COR-L47 (cell line): ENCODE measurements at places on chromosomes 7 and 10.

DNA sequence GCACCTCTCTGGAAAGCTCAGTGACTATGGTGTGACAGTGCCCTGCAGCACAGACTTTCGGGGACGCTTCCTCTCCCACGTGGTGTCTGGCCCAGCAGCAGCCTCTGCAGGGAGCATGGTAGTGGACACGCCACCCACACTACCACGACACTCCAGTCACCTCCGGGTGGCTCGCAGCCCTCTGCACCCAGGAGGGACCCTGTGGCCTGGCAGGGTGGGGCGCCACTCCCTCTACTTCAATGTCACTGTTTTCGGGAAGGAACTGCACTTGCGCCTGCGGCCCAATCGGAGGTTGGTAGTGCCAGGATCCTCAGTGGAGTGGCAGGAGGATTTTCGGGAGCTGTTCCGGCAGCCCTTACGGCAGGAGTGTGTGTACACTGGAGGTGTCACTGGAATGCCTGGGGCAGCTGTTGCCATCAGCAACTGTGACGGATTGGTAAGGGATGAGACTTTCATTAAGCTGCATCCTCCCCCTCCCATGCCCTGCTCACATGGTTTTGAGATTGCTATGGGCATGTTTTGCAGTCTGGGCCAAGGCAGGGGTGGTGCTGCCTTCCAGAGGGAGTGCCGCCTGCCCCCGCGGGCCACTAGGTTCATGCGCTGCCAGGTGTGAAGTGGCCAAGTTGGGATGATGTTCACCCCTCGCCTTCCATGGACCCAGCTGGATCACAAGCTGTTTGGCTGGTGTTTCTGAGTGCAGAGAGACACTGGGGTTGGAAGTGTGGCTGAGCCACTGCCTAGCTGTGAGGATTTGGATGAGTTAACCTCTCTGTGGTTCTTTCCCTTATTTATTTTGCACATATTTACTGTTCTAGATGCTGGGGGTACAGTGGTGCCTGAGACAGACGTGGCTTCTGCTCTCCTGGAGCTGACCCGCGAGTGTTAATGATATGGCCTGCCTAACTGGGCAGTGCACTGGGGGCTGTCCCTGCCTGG lies 2.5 kb downstream of the ADAMTS14 start:
- DNase-seq: no peak

- DNase-seq: no peak
These were observed 51.5 kb downstream of the DOCK4 start for GRCh38 chr7:112154690-112155089.

GRCh38 chr7:63039882-63040281 lies 958.8 kb upstream of the ZNF722 start:
- DNase-seq: no peak

DNA sequence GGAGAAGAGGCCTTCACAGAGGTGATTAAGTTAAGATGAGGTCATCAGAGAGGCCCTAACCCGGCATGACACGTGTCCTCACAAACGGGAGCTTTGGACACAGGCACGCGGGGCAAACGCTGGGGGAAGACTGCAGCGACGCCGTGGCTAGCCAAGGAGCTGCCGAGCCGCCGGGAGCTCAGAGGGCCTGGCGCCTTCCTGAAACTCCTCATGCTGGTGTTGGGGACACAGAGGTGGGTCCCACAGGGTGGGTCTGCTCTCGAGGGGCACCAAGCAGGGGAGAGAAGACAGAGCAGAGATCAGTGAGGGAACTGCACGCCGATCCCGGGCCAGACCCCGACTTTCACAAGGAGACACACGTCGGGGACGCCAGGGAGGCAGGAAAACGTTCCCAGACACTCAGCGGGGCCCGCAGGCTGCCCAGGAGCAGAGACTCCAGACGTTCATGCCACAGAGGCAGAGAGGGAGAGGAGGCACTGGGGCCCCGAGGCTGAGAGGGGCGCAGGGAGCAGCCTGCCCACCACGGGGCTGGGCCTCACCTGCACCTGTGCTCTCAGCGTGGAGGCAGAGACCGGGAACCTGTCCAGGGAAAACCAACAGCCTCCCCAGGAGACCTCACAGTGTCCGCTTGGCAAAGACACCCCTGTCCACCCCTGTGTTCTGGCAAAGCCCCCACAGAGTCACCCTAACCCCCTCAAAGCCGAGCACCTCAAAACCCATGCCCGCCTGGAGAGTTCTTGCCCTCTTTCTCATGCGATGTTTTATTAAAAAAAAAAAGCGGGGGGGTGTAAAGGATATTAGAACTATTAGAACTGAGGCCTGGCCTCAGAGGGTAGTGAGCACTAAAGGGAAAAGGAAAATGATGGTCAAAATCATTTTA lies 103.8 kb downstream of the PDGFA start:
- no peak for DNase-seq

DNA sequence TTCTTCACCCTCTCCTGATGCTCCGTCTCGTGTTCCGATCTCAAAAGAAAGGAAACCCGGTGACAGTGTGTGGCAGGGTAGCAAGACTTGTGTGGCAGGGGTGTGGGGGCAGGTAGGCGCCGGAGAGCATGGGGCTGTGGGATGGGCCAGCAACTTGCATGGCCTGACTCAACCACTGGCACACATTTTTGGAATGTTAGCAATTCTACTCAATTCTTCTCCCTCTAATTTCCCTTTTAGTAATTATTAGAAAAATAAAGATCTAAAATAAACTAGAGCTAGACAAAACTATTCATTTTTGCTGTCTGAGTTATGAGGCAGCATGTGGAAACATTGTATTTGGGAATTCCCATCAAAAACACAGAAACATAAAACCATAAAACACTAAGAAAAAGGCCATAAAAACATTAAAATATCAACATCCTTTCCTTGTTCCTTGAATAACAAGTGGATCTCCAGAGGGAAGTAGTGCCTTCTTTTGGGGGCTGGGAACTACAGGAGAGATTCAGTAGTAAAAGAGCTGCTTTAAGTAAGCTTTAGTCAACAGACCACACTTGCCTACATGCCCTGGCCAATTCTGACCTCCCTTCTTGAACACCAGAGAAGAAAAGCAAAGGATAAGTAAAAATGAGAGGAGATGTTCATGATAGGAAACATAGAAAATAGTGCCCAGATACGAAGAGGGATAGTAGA lies 21.8 kb downstream of the SEMA3C start:
- no peak for DNase-seq

- peak; percentile 91 for DNase-seq
These were observed 200.4 kb upstream of the NFE2L3 start for GRCh38 chr7:25951414-25952260.

GRCh38 chr10:127142136-127142535 lies 54.3 kb downstream of the INSYN2A start:
- no peak for DNase-seq

GRCh38 chr7:2446676-2447075 lies 29.5 kb downstream of the GRIFIN start:
- no peak for DNase-seq

- DNase-seq: no peak
These were observed 58.9 kb downstream of the TMEM270 start for GRCh38 chr7:73919694-73920375.

DNA sequence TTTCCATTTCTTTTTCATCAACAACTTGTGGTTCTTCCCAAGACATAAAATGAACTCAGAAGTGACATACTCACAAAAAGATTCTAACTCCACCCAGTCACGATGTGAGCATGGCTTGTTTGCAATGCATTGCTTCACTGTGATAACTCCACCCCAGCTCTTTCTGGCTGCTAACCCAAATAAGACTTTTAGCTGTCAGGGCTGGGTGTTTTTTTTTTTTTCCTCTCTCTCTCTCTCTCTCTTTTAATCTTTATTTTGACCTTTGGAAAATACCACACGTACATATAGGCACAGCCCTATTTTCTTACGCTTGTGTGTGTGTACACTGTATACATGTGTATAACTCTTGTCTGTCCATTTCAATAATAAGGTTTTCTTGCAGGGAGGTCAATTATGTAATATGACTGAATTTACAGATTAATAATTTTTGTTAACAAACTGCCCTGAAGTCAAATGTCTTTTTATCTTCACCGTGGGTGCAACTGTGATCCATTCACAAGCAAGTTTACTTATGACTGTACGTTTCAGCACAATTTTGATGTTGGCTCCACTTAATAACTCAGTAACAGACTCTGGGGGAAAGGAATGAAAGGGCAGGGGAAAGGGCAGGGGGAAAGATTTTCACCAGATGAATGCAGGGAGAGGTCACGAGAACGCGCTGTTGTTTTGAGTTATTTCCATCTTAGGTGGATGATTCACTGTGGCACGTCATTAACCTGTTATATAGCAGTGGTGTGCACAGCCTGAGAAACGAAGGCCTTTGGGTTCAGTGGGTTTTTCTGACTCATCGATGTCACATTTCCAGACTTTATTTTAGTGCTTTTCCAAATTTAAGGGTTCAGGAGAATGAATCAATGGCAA lies 49.1 kb downstream of the APBB1IP start:
- DNase-seq: no peak

DNA sequence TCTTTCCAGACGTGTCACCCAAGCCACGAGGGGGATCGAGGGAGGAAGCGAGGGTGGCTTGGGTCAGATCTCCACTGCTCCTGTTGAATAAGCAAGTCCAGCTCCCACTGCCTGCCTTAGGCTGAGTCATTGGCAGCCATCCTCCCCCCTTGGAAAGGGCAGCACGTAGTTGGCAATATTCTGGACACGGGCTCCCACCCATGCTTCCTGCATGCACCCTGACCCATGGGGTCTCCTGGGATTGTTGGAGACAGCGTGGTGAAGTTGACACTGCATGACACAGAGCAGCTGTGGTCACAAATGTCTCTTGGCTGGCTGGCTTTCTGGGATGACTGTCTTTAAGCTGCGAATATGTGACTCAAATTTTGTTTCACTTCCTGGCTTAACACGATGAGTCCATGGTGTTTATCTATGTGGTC lies 11.2 kb downstream of the BTBD16 start:
- no peak for DNase-seq

- DNase-seq: no peak
These were observed 26.4 kb downstream of the SLC35B4 start for GRCh38 chr7:134290286-134290685.

DNA sequence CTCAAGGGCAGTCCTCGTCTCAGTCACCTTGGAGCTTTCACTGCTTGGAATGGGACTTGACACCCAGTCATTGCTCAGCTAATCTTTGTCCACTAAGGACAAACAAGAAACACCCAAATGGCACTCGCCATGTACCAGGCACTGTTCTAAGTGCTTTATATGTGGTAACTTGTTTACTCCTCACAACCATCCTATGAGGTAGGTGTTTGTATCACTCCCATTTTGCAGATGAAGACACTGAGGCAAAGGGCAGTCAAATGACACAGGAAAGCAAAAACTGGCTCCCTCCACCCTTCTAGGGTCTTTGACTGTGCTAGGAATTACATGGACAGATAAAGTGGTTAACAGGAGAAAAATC lies 24.7 kb downstream of the DNAJB12 start:
- no peak for DNase-seq

- no peak for DNase-seq
These were observed 8.3 kb upstream of the ASIC3 start for GRCh38 chr7:151039850-151040548.

DNA sequence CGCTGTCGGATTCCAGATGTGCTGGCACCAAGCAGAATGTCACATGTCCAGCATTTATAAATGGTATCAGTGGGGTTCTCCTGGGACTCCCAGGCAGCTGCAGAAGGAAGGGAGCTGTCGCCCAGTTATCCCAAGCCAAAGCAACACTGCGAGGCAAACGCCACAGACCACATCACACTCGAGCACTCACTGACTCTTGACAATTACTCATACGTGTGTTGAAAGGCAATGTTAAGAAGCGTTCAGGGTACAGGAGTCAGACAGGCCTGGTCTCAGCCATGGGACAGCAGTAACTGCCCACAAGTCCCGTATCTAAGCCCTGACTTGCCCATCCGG lies 113.4 kb downstream of the DIP2C start:
- DNase-seq: no peak

GRCh38 chr7:55140221-55140940 lies 121.6 kb downstream of the EGFR start:
- DNase-seq: no peak

GRCh38 chr10:78898341-78899097 lies 170.2 kb upstream of the ZMIZ1 start:
- no peak for DNase-seq

- DNase-seq: no peak
These were observed 87.9 kb downstream of the STRA8 start for GRCh38 chr7:135321556-135321955.

DNA sequence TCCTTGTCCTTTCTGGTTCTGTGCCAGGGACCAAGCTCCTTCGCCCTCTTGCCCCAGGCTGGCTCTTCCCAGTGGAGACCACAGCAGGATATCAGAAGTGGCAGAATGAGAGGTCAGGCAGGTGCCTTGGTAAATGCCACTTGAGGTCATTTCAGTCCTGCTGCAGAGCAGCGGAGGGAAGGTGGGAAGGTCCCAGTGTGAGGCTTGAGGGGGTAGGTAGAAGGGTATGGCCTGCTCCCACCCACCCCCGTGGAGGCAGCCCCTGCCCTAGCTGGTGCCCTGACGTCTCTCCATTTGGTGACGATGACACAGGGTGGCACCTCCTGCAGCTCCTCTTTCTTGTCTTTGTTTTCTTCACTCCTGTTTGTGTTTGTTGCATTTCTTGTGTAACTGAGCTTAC lies 538.8 kb downstream of the TCERG1L start:
- DNase-seq: no peak

GRCh38 chr7:135236727-135237126 lies 3.1 kb downstream of the STRA8 start:
- DNase-seq: no peak

GRCh38 chr7:141483044-141483443 lies 68.2 kb upstream of the AGK start:
- DNase-seq: no peak

DNA sequence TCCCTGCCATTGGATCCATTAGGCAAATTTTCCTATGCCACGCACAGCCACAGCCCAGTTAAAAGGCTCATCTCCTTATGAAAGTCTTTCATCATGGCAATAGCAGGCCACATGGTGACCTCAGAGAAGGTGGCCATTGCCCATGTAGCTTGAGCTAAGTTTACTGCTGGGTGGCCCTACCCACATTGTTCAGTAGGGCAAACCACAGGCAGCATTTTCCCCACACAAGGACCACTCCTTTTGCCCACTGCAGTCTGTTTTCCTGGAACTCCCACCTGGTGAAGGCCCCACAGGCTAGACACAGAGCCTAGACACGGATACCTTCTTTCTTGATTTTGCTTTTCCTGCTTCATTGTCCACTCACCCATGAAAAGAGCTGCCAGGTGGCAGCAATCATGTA lies 101.5 kb upstream of the NPVF start:
- DNase-seq: no peak

DNA sequence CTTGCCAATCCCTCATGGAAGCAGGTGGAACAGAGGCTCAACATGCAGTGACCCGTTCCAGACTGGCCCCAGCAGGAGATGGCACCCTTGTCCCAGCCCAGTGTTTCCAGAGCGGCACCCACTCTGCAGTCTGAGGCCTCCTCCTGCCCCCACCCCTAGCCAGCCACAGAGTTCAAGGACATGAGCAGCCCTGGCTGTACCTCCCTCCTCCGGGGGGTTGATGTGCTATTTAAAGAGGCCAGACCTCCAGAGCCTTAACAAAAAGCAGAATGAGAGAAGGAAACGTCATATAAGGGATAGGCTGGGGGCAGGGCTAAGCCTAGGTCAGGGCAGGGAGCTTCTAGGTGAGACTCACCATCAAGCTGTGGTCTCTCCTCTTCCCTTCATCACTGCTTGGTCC lies 115.7 kb upstream of the NANOS1 start:
- DNase-seq: no peak
